ENCODE measurements at places on chromosomes 13 and 19. TPM values are rescaled to one million over a fixed set of nuclear protein-coding genes. Genes with fewer than 3 reads are reported as not detected.

The KL gene
- polyA plus RNA-seq: 0.81 TPM

The ZNF582 gene
- polyA plus RNA-seq: 0.45 TPM

The CFAP97D2 gene
- not detected for polyA plus RNA-seq

The CASP14 gene
- not detected for polyA plus RNA-seq

The IGFL1 gene
- not detected for polyA plus RNA-seq

The OR7A5 gene
- polyA plus RNA-seq: not detected

The SIGLEC7 gene
- polyA plus RNA-seq: 1.6 TPM

The FAM83E gene
- 94.0 TPM for polyA plus RNA-seq

The PDX1 gene
- 43.8 TPM for polyA plus RNA-seq

The ODAD3 gene
- polyA plus RNA-seq: not detected

The LGALS7B gene
- polyA plus RNA-seq: 5.4 TPM

DNA sequence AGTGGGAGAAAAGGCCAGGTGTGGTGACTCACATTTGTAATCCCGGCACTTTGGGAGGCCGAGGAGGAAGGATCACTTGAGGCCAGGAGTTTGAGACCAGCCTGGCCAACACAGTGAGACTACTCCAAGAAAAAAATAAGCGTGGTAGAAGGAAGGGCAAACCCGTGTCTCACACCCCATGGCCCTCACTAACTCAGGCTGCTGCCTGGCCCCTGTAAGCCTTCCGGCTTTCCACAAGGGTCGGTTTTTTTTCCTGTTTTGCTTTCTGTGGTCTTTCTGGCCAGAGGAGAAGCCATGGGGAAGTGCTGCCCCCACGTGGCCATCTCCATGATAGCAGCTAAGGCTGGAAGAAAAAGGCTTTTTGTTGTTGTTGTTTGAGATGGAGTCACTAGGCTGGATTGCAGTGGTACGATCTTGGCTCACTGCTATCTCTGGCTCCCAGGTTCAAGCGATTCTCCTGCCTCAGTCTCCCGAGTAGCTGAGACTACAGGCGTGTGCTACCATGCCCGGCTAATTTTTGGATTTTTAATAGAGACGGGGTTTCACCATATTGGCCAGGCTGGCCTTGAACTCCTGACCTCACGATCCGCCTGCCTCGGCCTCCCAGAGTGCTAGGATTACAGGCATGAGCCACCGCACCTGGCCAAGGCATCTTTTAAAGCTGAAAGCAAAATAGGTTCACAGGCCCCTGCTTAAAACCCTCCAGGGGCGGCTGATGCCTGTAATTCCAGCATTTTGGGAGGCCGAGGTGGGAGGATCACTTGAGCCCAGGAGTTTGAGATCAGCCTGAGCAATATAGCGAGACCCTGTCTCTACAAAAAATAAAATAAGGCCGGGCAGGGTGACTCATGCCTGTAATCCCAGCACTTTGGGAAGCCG is 7.5 kb upstream of the ARHGEF18 start:
- H3K36me3 ChIP-seq: no peaks in the 10 kb centered on the region
- no peaks in the 10 kb centered on the region for H3K4me1 ChIP-seq
- no peaks in the 10 kb centered on the region for H3K27me3 ChIP-seq
- DNase-seq: peak; percentile 67

- H3K4me3 ChIP-seq: no peak overlapping the region
- H3K27ac ChIP-seq: no peak overlapping the region
- no peaks in the 10 kb centered on the region for H3K4me1 ChIP-seq
- DNase-seq: no peak
- H3K27me3 ChIP-seq: peaks cover 13% of the 10 kb centered on the region
Measured at GRCh38 chr19:5481957-5482356, 26.7 kb downstream of the ZNRF4 start.

- H3K4me3 ChIP-seq: peak overlapping the region; percentile 78
- H3K4me1 ChIP-seq: no peaks in the 10 kb centered on the region
- H3K36me3 ChIP-seq: peaks cover 2% of the 10 kb centered on the region
- H3K27ac ChIP-seq: peak overlapping the region; percentile 2
- no peak for DNase-seq
Measured at GRCh38 chr19:27794494-27795042, 1418.4 kb downstream of the UQCRFS1 start.

DNA sequence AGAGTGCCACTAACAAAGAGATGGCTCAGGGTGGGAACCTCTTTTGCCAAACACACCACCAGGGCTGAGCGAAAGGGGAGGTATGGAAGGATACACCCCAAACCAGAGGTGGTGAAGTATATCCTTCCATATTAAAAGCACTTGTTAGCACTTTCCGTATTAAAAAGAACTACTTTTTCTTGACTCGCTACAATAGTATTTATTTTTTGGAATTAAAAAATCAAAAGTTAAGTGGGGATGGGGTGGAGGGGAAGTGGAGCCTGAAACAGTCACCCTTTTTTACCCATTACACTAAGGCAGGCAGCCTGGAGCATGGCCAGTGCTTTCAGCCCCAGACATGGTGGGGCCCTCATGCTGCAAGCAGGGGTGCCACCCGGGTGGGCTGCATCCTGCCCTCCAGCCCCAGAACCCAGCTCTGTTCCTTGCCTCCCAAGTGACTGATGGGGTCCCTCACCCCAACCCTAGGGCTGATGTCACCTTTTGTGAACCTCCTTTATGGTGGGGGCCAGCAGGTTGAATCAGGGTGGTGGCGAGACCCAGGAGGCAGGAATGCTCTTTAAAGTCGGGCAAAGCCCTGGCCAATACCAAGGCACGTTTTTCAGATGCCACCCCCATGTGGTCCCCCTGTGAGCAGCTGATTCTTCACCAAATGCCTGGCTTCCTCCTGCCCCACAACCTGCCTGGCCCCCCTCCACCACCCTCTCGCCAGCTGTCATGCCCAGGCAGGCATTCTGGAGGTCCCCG is 31.0 kb downstream of the LYL1 start:
- peaks cover 3% of the 10 kb centered on the region for H3K27me3 ChIP-seq
- H3K4me1 ChIP-seq: peaks cover 34% of the 10 kb centered on the region
- DNase-seq: no peak
- H3K27ac ChIP-seq: no peak overlapping the region
- no peak overlapping the region for H3K4me3 ChIP-seq

DNA sequence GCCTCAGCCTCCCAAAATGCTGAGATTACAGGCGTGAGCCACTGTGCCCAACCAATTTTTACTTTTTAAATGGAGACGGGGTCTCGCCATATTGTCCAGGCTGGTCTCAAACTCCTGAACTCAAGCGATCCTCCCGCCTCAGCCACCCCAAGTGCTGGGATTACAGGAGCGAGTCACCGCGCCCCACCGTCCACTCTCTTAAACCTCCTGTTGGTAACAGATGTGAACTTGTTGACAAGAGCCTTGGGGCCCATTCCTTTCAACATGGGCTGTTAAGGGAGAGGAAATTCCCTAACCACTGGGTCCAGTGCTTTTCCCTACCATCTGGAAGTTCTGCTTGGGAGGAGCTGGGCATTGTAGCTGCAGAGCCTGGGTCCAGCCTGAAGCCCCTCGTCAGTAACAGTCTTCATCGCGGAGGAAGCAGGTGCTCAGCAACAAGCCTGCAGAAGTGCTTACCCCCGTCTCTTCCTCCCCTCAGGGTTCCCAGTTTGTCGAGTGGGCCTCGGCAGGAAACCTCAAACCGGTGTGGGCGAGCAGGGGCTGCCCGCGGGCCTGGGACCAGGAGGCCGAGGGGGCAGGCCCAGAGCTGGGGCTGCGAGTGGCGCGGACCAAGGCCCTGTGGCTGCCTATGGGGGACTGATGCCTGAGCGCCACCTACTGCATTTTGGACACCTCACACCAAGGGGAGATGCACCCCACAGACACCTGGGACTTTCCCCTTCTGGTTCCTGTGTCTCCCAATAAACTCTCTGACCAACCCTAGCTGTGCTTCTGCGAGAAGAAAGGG is 4.0 kb upstream of the FLT3LG start:
- DNase-seq: no peak
- H3K4me3 ChIP-seq: no peak overlapping the region
- H3K27ac ChIP-seq: no peak overlapping the region
- H3K36me3 ChIP-seq: no peaks in the 10 kb centered on the region

GRCh38 chr19:17081672-17082630 is 6.4 kb downstream of the MYO9B start:
- H3K27ac ChIP-seq: peak overlapping the region; percentile 1
- no peaks in the 10 kb centered on the region for H3K27me3 ChIP-seq
- no peaks in the 10 kb centered on the region for H3K36me3 ChIP-seq
- no peak for DNase-seq
- peaks cover 12% of the 10 kb centered on the region for H3K4me1 ChIP-seq

DNA sequence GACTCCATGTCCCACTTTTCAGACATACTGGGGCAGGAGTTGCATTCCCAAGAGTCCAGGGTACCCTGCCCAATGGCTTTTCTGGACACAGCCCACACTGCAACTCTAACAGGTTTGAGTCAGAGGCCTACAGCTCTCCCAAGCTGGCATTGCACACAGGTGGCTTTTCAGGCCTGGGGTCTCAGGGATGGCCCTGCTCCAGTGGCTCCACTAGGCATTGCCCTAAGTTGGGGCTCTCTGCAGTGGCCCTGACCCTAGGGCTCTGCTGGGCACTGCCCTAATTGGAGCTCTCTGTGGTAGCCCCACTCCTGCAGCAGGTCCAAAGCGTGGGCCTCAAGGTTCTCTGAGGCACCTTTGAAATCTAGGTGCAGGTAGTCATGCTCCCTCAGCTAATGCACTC is 408.8 kb downstream of the SUCLA2 start:
- H3K27me3 ChIP-seq: no peaks in the 10 kb centered on the region
- no peak overlapping the region for H3K4me3 ChIP-seq
- H3K27ac ChIP-seq: no peak overlapping the region
- H3K4me1 ChIP-seq: no peaks in the 10 kb centered on the region
- no peak for DNase-seq

GRCh38 chr19:18972301-18972811 is 31.3 kb upstream of the HOMER3 start:
- H3K36me3 ChIP-seq: no peaks in the 10 kb centered on the region
- no peak overlapping the region for H3K4me3 ChIP-seq
- H3K27me3 ChIP-seq: no peaks in the 10 kb centered on the region
- DNase-seq: no peak

GRCh38 chr19:39310558-39311311 is 9.9 kb downstream of the LRFN1 start:
- DNase-seq: no peak
- no peaks in the 10 kb centered on the region for H3K36me3 ChIP-seq
- no peak overlapping the region for H3K4me3 ChIP-seq

- no peak overlapping the region for H3K27ac ChIP-seq
- no peaks in the 10 kb centered on the region for H3K27me3 ChIP-seq
- H3K36me3 ChIP-seq: peaks cover 9% of the 10 kb centered on the region
- DNase-seq: no peak
- no peaks in the 10 kb centered on the region for H3K4me1 ChIP-seq
Measured at GRCh38 chr13:23845105-23845725, 44.0 kb downstream of the MIPEP start.

DNA sequence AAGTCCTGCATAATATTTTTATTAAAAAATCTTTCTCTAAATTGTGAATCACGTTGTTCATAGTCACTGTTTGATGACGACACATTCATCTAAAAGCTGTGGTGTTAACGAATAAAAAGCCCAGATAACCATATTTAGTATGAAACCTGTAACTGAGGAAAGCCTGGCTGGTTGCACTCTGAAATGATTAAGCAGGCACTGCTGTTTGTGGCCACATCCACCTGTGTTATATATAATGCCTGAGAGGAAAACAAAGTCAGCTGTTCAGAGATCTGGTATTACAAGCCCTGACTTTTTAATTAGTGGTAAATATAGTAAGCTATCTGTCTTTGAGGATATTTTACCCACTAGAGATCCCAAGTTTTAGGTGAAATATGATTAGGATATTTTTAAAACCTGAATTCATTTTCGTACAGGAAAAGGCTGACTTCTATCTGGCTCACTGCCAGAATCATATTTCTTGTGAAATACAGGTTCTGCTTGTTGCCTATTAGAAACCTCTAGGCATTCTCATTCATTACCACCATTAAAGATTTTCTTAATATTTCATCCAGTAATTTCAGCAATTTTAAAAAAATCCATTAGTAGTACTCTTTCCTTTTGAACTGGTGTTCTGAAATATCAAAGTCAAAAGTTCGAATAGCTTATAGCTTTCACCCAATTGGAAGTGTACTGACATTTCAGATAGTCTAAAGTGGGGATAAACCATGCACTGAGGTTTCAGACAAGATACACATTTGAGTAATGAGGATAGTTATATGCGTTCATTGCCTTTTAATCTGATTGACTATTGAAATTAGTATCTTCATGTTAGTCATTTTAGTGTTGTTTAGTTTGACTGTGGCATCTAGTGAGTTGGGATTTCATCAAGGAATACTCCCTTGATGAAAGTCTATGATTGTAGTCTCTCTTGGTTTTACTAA is 79.7 kb downstream of the LMO7 start:
- no peaks in the 10 kb centered on the region for H3K27me3 ChIP-seq
- no peaks in the 10 kb centered on the region for H3K4me1 ChIP-seq

- no peaks in the 10 kb centered on the region for H3K4me1 ChIP-seq
- no peaks in the 10 kb centered on the region for H3K27me3 ChIP-seq
- DNase-seq: peak; percentile 24
- H3K36me3 ChIP-seq: no peaks in the 10 kb centered on the region
- no peak overlapping the region for H3K27ac ChIP-seq
- no peak overlapping the region for H3K4me3 ChIP-seq
Measured at GRCh38 chr19:42140125-42140754, 8.0 kb upstream of the POU2F2 start.

DNA sequence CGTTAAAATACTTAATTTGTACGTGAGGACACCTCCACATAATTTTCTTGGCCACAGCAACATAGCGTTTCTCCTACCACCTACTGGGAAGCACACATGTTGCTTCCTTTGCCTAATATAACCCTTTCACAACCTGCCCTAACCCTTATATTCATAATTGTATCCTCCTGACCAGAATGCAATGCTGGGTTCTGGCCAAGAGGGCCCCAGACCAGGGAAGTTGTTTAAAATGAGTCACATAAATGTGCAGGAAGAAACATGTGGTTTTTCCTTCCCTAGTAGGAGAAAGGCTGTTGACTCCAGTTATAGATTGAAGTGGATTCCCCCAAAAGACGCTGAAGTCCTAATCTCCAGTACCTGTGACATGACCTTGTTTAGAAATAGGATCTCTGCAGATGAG is 187.3 kb downstream of the NUFIP1 start:
- H3K4me1 ChIP-seq: no peaks in the 10 kb centered on the region
- H3K4me3 ChIP-seq: no peak overlapping the region
- peak overlapping the region; percentile 76 for H3K27ac ChIP-seq
- no peaks in the 10 kb centered on the region for H3K36me3 ChIP-seq
- DNase-seq: peak; percentile 71

DNA sequence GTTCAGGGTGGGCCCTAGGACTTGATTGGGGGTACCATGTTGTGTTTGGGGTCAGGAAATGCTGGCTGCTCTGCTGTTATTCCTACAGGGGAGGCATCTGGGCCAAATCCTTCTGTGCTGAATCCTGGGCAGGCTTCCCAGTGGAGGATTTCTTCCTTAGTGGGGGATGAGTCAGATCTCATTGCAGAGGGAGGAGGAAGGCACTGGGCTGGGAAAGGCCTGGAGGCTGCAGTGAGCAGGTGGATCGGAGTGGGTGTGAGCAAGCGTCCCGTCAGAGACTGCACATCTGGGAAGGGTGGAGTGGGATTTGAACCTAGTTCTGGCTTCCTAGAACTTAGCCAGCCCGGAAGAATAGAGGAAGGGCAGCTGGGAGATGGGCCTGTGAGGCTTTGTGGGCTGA is 11.5 kb downstream of the CCDC124 start:
- H3K4me3 ChIP-seq: no peak overlapping the region
- no peak for DNase-seq
- peaks cover 8% of the 10 kb centered on the region for H3K27me3 ChIP-seq
- no peaks in the 10 kb centered on the region for H3K36me3 ChIP-seq

All from small intestine (tissue), 16 donors.